Right lobe of liver (tissue), 6 donors: ENCODE measurements at places on chromosomes 7 and 10.
A peak's percentile ranks its signal among the peaks of the same experiment; 100 is the strongest.

- peak; percentile 52 for DNase-seq
These were observed 601 bp downstream of the EPHB4 start for GRCh38 chr7:100826514-100827329.

- DNase-seq = no peak
These were observed 28.9 kb downstream of the PSAP start for GRCh38 chr10:71821909-71822763.

- peak; percentile 88 for DNase-seq
These were observed 130.4 kb downstream of the CDH23 start for GRCh38 chr10:71527135-71527534.

- no peak for DNase-seq
These were observed 21.8 kb downstream of the ZNF775 start for GRCh38 chr7:150400788-150401423.

- DNase-seq = no peak
These were observed 209.5 kb downstream of the HERPUD2 start for GRCh38 chr7:35485436-35485835.

DNA sequence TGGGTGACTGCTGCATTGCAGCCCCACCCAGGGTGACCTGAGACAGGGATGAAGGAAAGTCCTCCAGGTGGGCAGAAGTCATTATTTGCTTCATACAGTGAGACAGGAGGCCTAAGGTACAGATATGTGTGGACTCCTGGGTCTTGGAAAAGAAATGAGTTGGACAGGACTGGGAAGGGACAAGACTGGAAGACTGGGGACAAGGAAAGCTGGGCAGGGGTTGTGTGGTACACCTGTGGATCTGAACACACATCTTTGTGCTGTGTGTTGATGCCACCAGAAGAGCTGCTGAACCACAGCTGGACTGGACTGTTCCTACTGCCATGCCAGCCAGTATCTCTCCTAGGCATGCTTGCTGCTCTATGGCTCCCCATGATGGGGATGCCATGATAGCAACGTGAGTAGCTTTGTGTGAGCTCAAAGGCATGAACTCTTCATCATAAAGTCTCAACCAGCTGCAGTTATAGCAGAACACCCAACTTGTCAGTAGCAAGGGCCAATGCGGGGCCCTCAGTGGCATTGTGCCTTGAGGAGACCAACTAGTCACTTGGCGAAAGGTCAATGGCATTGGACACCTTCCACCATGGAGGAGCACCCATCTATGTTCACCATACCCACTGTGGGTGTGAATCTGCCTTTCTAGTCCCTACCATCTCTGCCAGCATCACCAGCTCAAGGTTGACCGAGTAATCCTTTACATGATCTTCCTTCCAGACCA is 76.0 kb upstream of the GRB10 start:
- no peak for DNase-seq

- no peak for DNase-seq
These were observed 438.8 kb downstream of the HTR7 start for GRCh38 chr10:90418869-90419652.

- no peak for DNase-seq
These were observed 64.4 kb upstream of the NME8 start for GRCh38 chr7:37784015-37784414.

GRCh38 chr7:13416544-13416943 is 572.9 kb downstream of the ETV1 start:
- no peak for DNase-seq

GRCh38 chr7:38463277-38464225 is 167.6 kb downstream of the AMPH start:
- peak; percentile 49 for DNase-seq

GRCh38 chr7:27608776-27609495 is 53.7 kb downstream of the HIBADH start:
- no peak for DNase-seq

DNA sequence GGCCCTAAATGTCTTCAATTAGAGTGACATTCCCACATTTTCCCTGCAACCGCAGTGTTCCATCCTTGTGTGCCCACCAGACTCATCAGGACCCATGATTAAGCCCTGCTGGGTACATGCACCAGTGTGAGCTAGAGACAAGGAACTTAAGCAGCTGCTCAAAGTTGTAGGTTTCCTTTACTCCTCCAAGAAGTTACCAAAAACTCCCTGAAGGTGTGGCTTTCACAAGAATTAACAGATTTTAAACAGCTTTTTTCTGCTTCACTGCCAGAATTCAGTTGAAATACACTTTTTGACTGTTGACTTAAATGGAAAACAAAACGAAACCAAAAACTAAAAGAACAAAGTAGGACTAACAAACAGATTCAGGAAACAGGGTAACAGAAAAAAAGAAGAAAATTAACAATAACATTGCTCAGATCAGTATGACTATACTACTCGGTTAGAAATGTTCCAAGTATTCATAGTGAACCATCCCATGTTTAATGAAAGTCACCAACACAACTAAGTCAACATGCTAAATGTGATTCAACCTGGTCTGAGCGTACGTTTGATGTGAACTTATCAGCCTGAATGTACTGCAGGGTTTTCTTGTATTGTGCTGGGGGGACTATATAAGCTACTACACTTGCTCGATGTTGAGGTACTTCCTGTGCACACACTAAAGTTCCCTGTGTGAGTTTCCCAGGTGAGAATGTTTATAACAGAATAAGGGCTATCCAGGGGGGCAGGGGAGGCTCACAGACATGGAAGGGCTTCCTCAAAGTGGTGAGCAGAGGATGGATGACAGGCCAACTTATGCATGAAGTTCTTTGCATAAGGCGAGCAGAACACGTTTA is 22.2 kb downstream of the SLC37A3 start:
- no peak for DNase-seq

- DNase-seq = no peak
These were observed 23.5 kb downstream of the STN1 start for GRCh38 chr10:103894441-103894864.

DNA sequence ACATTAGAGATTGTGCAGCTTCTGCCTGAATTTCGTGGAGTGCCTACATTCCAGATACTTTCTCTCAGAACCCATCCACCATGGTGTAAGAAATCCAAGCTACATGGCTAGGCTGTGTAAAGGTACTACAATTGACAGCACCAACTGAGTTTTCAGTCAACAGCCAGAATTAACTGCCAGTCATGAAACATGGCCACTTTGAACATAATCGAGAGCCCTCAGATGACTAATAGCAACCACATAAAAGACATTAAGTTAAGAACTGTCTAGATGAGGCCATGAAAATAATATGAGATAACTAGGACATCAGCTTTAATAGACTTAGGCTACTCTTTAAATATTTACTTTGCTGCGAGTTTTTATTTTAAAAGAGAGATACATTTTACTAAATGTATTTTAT is 1106.8 kb upstream of the LRRTM3 start:
- DNase-seq = no peak

DNA sequence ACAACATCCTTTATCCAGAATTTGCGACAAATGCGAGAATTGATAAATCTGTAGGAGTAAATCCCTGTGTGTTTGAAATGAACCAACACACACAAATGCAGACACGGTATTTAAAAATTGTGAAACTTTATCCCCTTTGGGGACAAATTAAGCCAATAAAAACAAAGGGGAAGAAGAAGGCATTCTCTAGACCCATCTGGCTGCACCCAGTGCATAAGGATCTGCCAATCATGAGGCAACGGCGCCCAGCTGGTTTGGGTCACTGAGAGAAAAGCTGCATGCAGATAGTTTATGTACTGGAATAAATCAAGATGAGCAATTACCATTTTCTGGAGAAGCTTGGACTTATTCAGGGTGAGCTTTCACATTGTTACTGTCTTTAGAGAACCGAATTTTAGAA is 45.7 kb downstream of the VAX1 start:
- DNase-seq = no peak

DNA sequence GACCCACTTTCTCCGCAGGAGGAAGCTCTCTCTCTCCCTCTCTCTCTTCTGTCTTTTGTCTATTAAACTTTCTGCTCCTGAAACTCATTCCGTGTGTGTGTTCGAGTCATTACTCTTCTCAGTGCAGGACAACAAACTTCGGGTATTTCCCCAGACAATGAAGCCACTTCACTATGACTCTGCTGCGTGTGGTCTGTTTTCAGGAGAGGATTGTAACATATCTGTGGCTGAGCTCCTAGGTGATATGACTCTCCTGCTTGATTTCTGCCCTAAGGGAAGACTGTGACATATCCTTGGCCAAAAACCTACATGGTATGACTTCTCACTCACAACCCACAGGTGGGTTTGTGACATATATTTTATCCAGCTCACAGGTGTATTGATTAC is 39.9 kb upstream of the ZNF107 start:
- no peak for DNase-seq

DNA sequence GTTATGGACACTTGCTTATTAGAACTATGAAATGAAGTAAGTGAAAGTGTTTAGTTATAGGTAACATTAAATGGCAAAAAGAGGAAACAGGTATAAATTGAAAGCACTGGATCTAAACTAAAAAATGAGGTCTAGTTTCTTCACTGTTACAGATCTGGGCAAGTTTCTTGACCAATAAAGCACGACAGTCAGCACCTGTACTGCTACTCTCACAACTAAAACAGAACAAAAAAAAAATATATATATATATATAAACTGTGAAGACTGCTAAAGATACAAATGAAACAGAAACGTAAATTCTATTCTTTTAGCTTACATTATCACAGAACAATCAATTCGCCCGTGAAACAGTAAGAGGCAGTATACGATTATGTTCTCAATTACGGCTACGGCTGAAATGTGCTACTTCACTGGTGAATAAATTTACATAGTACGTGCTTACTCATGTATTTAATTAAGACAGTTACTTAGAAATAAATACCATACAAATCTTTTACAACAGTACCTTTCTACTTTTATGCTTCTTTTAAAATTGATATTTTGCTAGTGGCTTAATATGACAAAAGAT is 4.2 kb downstream of the AHR start:
- no peak for DNase-seq
